GM12864 (cell line): ENCODE measurements at places on chromosomes 7 and 10.

DNA sequence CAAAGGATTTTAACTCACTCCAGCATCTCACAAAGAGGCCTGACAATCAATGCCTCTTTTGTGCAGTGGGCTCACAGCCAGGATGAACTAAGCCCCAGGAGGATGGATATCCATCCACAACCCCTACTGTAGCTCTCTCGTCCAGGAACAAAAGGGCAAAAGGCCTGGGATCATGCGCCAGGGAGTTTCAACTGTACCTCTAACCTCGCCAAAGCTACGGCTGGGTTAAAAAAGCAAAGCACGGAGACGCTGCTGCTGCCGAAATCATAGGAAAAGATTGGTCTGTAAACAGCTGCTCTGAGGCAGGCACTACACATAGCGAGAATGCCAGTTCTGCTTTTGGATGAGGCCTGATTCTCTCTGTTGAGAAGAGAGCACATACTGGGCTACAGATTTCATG is 32.1 kb downstream of the VSTM4 start:
- DNase-seq = no peak

DNA sequence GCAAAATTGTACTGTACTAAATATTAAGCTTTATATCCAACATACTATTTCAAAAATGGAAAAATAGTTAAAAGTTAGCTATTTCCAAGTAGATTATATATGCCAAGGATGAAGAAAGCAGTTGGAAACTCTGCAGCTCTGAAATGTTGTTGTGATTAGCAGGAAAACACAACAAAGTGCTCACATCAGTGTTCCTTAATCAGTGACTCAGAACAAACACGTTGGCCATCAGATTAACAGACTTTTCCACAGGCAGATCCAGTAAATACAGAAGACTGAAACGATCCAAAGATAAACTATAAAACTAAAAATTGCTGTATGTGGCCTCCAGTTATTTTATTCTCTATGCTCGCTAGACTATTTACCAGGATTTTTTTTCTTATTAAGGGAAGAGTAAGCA is 99.6 kb upstream of the SEMA3D start:
- DNase-seq = no peak

DNA sequence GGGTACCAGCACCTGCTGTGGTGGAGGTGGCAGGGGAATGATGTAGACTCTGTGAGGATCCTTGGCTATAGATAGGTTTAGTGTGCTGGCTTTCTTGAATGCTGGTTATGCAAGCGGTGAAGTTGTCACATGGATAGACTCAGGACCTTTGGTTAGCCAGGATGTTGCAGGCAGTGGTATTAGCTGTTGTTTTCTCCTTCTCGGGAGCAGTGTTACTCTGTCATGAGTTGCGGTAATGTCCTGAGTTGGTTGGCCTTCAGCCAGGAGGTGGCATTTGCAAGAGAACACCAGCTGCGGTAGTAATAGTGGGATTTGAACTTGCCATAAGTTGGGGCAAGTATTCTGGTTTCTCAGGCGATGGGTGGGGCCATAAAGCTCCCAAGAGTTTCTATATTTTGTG is 10.8 kb downstream of the AGK start:
- no peak for DNase-seq

DNA sequence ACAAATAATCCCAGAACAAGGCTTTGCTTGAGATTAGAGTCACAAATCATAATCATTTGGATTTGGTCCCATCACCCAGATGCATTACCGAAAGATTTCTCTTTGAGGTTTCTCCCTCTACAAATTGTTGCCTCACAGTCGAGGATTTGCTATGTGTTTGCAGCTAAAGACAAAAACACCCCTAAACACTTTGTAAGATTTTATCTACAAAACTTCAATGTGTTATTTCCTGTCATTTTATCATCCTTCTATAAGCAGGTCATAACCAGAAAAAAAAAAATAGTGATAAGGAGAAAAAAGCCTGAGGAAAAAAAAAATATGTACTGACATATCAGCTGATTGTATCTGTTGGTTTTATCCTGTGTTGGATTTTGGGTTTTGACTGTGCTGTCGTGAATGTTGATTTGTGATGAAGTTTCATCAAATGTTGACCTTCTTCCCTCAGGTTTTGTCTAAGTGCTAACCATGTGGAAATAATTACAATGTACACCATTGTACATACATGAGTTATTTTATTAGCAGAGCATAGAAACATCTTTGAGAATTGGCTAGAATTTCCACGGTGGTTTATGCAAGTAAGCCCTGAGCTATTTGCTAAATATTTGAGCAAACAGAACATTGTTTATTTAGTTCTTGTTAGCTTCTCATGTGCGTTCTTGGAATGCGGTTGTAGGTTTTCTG is 274.4 kb downstream of the NEBL start:
- no peak for DNase-seq

GRCh38 chr7:2438186-2438585 is 34.8 kb downstream of the CHST12 start:
- DNase-seq = no peak

DNA sequence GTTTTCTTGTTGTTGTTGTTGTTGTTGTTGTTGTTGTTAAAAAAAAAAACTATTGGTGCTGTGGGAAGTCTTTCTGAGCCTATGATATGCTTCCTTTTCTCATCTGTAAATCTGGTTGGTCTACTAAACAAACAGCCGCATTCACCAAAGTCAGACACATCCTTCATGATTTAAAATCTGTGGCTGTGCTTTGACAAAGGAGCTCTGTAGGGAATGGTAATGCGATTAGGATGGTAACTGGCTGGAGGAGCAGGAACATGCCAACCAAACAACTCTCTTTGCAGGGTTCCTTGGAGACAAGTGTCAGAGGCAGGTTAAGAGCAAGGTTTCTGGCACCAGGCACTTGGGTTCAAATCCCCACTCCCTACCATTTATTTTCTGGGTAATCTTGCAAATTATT is 14.9 kb upstream of the SP4 start:
- DNase-seq = no peak

- no peak for DNase-seq
Observed at GRCh38 chr7:17247357-17247756, 51.1 kb upstream of the AHR start.

GRCh38 chr10:104894681-104895080 is 253.6 kb downstream of the SORCS3 start:
- DNase-seq = no peak

- DNase-seq = no peak
Observed at GRCh38 chr10:93757801-93758507, at the start of gene LGI1. TSS of gene LGI1 (plus strand) at chr10:93757936. CDS start at chr10:93758145, 209 bp downstream.

GRCh38 chr10:83089335-83089734 is 1050.0 kb upstream of the GHITM start:
- DNase-seq = no peak

- DNase-seq = no peak
Observed at GRCh38 chr7:77684030-77684429, 12.2 kb upstream of the RSBN1L start.

DNA sequence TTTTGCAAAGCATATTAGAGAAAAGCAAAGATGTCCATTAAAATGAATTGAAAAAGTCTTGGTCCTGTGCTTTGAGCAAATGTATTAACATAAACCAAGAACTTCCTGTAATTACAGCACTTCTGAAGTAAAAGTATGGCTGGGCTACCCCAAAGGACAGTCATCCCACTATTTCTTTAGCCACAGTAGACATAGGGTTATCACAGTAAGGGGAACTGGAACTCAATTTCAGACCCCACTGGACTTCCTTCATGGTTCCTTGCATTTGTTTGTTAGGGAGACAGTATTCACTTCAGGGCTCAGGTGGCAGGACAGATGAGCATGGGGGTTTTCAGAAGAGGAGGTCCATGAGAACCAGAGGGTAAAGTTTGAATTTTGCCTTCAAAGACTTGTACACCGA is 203.1 kb upstream of the PDE1C start:
- no peak for DNase-seq

DNA sequence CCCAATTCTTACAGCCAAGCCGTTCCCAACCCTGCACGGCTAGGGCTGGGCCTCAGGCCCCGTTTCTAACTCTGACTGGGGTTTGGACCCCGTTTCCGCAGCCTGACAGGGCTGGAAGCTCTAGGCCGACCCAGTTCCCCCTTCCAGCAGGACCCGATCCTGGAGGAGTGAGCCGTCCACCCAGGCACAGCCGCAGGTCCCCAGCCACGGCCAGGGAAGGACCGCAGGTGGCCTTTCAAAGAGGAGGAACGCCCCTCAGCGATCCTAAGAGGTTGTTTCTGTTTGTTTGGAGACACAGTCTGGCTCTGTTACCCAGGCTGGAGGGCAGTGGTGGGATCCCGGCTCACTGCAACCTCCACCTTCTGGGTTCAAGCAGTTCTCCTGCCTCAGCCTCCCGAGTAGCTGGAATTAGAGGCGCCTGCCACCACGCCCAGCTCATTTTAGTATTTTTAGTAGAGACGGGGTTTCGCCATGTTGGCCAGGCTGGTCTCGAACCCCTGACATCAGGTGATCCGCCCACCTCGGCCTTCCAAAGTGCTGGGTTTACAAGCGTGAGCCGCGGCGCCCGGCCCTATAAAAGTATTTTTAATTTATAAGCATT is 778 bp upstream of the GET4 start:
- DNase-seq = no peak

DNA sequence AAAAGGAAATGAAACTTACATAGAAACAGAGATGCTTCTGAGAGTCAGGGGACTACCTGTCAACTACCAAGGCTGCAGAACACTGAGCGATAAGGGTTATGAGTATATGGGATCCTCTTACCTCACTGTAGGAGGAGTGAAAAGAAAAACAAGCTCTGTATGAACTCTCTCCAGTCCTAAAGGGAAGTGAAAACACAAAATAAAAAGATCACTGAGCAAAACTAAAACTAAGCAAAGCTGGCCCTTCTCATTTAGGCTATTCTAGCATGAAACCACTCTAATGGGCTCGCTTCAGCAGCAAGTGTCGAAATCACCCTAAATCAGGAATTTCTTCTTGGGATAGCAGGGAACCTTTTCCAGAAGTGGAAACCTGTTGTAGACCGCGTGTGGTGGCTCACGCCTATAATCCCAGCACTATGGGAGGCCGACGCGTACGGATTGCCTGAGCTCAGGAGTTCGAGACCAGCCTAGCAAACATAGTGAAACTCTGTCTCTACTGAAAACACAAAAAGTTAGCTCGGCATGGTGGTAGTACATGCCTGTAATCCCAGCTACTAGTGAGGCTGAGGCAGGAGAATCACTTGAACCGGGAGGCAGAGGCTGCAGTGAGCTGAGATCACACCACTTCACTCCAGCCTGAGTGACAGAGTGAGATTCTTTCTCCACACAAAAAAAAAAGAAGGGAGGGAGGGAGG is 27.0 kb downstream of the DCLRE1C start:
- DNase-seq = peak; percentile 82

DNA sequence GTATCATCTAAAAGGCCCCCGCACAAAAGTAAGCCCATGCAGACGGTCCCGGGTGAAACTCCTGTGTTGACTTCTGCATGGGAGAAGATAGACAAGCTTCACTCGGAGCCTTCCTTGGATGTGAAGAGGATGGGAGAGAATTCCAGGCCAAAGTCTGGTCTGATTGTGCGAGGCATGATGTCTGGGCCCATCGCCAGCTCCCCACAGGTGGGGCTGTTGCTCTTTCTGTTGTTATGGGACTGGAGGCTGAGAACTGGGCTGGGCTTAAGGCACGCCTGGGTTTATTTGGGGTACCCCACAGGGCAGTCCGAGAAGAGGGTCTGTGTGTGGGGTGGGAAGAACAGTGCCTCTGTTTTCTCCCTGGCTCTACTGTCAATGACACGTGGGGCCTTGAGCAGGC is 14.6 kb downstream of the MINDY4 start:
- DNase-seq = no peak

DNA sequence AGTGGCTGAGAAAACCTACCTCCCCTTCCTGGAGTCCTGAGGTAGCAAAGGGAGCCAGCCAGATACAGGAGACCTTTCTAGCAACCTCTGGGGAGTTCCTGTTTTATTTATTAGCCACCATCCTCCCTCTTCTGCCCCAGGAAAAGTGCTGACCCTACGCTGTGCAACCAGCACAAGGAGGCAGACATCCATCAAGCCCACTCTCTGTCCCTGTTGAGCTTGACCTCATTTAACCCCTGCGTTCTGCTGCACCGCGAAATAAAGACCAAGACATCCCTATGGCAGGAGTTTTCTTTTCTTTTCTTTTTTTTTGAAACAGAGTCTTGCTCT is 25.3 kb upstream of the ANKRD2 start:
- no peak for DNase-seq

- no peak for DNase-seq
Observed at GRCh38 chr10:129954492-129955315, 9.4 kb downstream of the EBF3 start.

- DNase-seq = no peak
Observed at GRCh38 chr10:73589563-73590126, 1.5 kb downstream of the USP54 start.

DNA sequence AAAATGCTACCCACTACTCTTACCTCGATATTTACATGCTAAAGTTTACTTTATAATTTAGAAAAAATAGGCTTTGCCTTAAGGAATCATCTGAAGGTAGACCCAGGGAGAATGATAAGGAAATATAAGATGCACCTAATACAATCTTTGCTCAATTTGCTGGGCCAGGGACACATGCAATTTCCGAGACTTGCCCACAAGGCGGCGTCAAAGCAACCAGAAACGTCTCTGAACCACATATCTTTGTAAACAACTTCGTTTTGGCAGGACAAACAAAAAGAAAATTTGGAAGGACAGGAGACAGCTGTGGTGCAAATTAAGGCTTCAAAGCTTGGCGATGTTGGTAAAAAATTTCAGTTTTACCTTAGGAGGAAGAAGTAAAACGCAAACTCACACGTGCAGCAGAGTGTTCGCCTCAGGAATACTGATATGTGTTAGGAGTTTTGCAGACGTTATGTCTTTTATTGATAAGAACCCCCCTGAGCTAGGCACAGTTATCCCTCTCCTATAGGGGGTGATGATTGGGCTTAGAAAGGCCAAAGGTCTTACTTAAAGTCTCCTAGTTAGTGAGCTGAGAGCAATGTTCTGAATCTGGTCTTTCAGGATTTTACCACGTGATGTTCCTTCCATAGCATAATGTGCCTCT is 134.3 kb downstream of the PRKCQ start:
- no peak for DNase-seq

DNA sequence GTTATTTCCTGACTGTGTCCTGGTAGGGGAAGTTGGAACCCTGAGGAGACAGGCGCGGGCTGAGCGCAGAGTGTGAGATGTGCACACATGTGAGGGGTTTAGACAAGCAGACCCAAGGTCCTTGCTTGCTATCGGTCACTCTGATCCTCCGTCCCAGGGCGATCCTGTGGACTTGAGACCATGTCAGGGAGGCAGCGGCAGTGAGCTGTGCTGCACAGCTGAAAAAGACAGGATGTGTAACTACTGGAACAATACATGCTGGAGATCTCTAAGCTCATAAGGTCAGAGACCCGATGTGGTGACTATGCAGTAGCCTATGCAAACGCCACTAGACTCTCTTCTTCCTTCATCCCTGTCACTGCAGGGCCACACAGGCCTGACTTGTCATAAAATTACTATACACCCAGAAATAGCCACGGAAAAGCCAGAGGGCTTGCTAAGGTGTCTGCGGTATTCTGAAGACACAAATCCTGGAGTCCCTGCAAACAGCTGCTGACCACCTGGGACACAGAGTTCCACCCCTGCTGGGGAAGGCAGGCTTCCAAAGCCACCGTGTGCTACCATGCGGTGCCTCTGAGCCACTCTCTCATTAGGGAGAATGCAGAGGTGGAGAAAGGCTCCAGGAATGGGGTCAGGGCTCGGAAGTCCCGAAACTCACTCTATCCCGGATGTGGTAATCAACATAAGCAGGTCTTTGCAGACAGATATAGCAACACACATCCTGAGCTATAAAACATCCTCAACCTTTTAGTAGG is 91.1 kb upstream of the DDC start:
- DNase-seq = no peak

GRCh38 chr7:18927134-18927533 is 190.3 kb downstream of the TWIST1 start:
- DNase-seq = no peak
